Activated T-cell treated with anti-CD3 and anti-CD28 coated beads for 1 hour (primary cell): ENCODE measurements at places on chromosomes 1 and 21.

GRCh38 chr1:54396261-54396933, 9.8 kb downstream of the SSBP3 start:
- DNase-seq, result no peak

GRCh38 chr1:201336711-201337450, 40.6 kb downstream of the TNNT2 start:
- no peak for DNase-seq

DNA sequence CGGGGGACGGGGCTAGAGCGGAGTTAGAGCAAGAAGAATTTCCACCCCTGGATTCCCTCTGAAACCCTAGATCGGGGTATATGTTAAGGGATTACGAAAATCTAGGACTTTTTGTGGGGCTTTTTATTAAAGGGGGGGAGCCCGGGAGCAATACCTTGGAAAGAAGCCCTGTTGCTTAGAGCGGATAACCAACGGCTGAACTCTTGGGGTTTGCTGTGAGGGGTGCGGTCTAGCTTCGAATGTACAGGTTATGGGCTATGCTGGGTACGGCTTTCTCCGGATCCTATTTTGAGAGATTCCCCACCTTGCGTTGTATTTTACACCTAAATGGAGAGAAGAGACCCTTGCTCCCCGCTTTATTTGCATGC, 626 bp downstream of the DYRK3 start:
- no peak for DNase-seq

DNA sequence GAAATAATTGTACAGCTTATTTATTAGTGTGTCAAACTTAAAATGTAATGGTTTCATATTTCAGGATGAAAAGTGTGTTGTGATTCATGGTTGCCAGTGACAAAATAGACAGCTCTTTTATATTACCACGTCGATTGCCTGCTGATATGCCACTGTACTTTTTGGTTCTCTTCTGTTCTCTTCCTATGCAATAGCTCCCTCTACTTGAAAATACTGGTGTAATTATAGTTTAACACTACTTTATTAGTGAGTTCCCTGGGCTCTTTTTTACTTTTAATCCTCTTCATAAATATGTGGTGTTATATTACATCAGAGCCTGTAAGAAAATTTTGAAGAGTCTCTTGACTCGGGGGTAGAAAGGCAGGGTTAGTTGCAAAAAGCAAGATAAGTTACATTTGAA, 111.3 kb downstream of the PATJ start:
- no peak for DNase-seq

GRCh38 chr1:234503193-234504050, 24.4 kb upstream of the TARBP1 start:
- DNase-seq, result no peak

- DNase-seq, result no peak
Measured at GRCh38 chr1:109027841-109028240, 14.1 kb downstream of the WDR47 start.
